Lung (tissue), 17 donors: ENCODE measurements at places on chromosomes 1 and 21.

DNA sequence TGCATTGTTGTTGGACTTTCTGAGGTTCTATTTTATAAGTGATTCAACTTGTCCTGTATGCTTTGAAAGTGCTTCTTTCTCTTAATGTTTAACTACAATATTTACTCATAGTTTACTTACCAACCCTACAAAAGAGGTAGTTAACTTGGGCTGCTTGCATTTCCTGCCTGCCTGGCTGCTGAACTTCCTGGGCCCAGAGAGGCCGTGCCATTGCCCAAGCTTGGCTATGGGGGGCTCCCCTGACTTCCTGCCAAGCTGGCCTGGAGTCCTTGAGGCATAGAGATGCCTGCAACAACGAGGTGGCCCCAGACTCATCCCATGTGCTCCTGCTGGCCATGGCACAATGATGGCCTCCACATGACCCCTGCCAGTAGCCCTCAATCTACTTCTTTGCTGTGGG is 361.6 kb upstream of the PLD5 start:
- DNase-seq, result no peak

- peak; percentile 38 for DNase-seq
Measured at GRCh38 chr1:167538657-167539056, 14.9 kb downstream of the CREG1 start.

DNA sequence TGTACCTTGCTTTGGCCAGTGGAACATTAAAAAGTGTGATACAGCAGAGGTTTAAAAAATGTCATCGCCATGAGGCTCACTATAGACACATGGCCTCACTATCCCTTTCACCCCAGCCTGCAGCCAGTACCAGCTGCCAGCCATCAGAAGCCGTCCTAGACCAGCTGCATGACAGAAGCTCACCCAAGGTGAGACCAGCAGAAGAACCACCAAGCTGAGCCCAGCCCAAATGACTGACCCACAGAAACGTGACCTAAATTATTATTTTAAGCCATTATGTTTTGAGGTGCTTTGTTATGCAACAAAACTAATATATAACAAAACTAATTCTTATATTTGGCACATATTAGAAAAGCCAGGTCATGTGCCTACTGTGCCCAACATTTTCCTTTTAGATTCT is 91.1 kb downstream of the KCNN3 start:
- no peak for DNase-seq

DNA sequence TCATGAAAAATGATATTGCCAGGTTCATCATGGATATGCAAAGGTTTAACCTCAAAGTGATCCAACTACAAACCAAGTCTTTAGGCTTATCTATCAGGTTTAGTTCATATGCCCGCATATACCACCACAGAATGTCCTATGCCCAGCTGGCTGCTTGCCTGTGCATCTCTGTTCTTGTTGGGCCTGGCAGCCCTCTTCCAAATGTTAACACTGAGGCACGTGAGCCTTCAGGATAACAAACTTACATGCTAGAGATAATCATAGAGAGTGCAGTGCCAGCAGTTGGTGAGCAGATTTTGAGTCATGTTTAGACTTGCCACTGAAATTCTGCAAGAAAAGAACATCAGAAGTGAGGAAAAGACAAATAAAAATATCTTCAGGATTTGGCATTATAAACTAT is 607.9 kb upstream of the TMPRSS15 start:
- no peak for DNase-seq

GRCh38 chr1:204725821-204726448 is 40.4 kb upstream of the LRRN2 start:
- no peak for DNase-seq

- DNase-seq, result no peak
Measured at GRCh38 chr1:27770293-27770830, 2.7 kb upstream of the STX12 start.

DNA sequence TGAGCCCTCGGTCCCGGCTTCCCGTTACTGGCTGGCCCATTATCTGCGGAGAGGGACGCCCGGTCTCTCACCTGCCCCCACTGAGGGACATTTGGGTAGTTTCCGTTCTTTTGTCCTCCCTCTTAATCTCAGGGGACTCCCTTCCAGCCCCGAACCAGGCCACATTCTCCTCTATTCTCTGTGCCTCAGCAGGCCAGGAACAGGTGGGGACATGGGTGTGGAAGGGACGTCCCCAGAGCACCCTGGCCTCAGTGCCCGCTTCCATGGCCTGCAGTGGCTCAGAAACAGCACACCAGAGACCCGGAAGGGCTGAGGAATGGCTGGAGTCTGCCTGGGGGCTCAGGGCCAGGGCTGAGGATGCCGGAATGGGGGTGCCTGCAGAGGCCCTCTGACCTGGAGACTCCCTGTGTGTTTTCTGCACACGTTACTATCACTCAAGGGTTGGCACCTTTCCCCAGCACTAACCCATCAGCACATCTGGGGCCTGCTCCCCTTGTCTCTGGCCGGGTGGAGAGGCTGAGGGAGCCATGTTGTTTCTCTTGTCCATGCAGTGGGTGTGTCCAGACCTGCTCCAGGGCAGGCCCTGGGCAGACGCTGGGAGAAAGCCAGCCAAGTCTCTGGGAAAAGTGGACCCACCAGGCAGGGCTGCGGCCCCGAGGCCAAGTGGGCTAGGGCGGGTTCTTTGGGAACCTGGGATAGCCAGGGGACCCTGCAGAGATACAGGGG is 10.0 kb upstream of the DNMT3L start:
- DNase-seq, result no peak

DNA sequence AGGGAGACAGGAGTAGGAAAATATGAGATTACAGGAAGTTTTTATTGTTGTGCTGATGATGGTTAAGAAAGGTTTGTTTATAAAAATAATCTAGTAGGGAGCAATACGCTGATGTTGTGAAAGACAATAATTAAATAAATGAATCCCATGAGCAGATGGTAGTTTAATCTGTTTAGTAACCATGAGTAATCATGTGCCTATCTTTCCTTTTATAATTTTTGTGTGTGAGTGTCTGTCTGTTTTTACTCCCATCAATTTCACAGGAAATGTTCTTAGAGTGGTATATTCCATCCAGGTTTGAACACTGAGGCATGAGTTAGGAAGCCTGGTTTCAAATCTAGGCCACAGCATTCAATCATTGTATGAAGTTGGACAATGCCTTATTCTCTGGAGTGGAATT is 180.5 kb downstream of the OLFM3 start:
- DNase-seq, result no peak

DNA sequence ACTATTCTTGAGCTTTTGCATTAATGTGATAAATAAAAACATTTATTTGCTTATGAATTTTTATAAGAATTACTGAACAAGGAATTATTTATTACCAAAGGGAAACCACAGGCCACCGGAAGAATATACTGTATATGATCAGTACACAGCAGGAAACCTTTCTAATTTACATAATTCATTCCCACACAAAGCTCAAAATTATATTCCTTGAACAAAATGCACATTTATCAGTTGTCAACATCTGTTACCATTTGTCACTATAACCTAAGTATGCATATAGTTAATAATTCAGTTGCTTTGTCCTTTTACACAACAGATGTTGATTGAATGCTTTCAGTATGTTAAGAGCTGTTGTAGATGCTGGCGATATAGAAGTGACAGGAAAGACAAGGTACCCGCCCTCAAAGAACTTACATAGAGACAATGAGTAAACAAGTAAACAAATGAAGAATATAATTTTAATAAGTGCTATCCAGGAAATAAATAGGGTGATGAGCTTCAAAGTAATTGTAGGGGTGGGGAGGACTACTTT is 27.2 kb downstream of the VPS45 start:
- no peak for DNase-seq

- peak; percentile 60 for DNase-seq
Measured at GRCh38 chr1:176206006-176206960, 803 bp downstream of the COP1 start.

GRCh38 chr1:240178366-240178765 is 86.7 kb downstream of the FMN2 start:
- no peak for DNase-seq

DNA sequence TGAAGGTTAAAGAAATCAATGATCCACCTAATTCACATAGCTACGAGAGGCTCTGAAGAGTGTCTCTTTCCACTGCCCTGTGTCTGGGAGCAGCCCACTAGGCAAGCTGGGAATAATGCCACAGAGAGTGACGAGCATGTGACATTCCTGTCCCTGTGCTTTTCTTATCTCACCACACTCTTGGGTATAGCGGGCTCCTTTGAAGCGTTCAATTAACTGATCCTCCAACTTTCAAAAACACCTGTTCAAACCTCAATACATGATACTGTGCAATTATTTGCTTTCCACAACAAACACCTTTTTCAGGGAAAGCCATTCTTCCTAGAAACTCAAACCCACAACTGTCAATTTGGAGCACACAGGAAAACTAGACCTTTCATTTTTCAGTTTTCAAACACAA is 43.4 kb downstream of the PLPP3 start:
- DNase-seq, result no peak

DNA sequence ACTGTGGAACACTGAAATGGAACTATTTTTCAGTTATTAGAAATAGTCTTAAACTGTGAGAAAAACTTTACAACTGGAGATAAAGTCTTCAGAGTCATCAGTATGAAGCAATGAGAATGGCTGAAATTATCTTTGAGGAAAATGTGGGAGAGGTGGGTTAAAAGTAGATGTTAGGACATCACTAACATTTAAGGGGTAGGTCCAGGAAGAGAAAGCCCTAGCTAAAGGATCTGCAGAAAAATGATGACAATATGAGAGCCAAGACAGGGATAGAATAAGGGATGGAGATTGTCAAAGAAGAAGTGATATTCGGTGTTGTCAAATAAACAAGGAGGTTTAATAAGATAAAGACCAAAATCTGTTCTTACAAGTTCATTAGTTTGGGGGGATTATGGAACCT is 123.3 kb upstream of the GPR52 start:
- DNase-seq, result no peak

- DNase-seq, result no peak
Measured at GRCh38 chr1:156815961-156816422, 656 bp downstream of the SH2D2A start.

GRCh38 chr1:52672946-52673345 is 25.2 kb downstream of the COA7 start:
- DNase-seq, result no peak

DNA sequence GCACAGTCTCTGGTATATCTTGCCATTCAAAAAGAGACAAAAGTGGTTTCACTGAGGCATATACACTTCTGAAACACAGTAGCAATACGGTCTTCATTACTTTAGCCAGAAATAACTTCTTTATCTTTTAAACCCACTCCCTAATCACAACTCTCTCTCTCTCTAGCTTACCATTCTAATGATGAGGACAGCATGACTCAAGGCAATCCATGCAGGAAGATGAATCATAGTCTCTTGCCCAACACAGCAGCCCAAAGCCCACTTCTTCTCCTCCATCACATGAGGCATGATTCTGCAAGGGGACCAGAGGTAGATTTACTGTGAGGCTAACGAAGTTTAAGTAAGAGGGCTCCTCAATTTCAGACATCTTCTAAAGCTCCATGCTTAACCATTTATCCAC is 285.0 kb upstream of the NR5A2 start:
- no peak for DNase-seq

- DNase-seq, result no peak
Measured at GRCh38 chr21:43644609-43645008, 14.7 kb downstream of the HSF2BP start.

GRCh38 chr1:91819038-91819788 is 66.7 kb downstream of the TGFBR3 start:
- DNase-seq, result peak; percentile 59

DNA sequence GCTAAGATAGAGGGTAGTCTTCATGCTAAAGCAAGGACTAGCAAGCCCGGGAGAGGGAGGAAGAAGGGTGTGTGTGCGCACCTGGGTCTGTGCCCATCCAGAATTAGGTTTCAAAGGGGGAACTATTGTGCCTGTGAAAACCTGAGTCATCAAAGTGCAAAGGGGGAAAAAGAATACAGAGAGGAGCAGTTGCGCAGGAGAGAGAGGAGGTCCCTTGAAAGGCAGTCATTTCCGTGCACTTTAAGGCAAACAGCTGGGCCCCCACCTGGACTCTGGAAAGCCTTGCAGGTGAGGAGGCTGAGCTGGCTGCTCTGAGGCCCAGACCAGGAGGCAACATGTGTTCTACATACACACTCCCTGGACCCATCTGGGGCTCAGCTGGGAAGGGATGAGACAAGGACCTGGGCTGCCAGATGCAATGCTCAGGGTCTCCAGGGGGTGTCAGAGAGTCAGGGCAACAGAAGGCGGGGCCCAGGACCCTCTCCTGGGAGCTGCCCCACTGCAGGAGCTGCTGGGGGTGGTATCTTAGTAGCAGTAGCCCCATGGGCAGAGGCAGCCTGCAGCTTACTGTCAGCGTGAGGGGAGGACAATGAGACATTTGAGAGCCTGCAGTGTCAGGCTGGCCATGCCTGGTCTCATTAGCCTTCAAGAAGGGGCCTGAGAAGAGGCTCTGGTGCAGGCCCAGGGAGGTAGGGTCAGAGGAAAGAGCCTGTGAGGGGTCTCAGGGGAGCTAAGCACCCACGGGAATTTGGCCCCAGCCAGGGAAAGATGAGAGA is 14.3 kb downstream of the PROK1 start:
- no peak for DNase-seq

DNA sequence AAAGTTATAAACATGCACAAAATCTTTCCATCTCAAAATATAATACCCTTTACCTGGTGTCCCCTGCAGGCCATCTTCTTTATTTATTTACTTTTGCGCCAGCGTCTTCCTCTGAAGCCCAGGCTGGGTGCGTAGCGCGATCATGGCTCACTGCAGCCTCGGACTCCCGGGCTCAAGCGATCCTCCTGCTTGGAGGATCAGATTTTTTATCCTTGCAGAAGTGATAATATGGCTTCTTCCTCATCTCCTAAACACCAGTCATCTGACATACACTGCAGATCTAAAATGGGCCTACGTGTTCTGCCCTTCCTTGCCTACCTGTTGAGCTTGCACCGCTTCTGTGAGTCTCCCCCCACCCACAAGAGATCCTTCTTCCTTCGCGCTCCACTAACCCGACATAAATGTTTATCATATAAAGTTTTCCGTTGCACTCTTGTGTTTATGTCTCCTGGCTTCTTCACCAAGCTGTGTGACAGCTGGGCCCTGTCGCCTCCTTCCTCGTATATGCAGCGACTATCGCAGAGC is 506 bp upstream of the SRP9 start:
- no peak for DNase-seq

DNA sequence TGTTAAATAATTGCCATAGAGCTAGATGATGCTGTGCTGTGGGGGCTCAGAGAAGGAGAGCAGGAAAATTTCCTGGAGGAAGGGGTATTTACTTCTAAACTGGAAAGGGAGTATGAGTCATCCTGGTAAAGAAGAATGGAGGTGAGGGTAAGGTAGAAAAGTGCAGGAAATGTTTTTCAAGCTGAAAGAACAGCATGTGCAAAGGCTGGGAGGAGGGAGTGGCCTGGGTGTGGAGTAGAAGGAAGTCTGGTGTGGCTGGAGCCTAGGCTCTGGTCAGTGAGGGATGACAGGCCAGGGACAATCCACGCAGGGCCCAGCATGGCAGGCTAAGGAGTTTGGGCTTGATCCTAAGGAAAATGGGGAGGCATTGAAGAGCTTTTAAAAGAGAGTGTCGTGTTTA is 45.9 kb downstream of the MATN1 start:
- no peak for DNase-seq

DNA sequence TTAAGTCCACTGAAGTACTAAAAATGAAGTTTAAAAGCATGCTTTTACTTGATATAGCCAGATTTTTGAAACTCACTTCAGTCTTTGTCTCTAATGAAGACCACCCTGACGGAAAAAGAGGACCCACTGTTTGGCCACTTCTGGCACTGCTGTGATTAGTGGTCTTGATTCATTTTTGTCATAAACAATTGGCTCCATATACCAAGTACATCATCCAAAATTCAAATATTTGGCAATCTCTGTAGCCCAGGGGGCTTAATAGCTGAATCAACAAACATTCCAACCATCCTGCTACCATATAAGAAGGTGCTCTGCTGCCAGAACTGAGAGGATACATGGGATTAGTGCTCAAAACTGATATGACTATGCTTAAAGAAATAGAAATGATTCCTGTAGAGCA is 156.0 kb downstream of the COL24A1 start:
- DNase-seq, result peak; percentile 72
